ENCODE measurements at places on chromosomes 16 and 17.

DNA sequence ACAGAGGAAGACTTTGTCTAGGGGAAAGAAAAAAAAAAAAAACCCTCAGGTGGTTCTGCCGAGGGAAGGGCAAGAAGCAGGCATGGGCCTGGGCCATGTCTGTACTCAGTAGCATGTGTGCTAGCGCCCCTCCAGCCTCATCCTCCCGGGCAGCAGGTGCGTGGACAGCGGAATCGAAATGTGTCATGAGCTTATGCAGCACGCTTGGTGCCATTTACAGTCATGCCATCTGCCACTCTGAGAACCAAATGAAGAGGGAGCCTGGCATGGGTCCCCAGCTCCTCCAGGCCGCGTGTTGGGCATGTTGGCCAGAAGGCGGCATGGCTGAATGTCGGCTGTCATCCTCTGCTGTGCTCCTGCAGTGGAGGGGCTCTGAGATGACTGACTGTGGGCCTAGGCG, 31.4 kb downstream of the CRAMP1 start:
- no peak for DNase-seq

GRCh38 chr17:43983515-43984411, 20.7 kb upstream of the NAGS start:
- no peak for DNase-seq

DNA sequence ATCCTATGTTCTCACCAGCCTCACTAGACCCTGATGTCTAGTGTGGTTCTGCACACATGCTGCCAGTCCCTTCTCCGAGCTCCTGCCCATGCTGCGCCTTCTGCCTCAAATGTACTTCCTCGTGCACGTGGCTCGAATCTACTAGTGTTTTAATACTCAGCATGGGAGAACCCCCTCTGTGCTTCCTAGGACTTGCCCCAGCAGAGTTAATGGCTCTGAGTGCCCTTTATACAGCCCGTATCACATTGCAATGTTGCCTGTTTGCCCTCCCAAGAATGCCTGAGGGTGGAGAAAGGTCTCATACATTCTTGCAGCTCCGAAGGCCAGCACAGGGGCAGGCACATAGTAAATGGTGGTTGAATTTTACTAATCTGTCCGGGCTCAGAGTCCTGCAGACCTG, 190.8 kb upstream of the NLRP1 start:
- DNase-seq: no peak

DNA sequence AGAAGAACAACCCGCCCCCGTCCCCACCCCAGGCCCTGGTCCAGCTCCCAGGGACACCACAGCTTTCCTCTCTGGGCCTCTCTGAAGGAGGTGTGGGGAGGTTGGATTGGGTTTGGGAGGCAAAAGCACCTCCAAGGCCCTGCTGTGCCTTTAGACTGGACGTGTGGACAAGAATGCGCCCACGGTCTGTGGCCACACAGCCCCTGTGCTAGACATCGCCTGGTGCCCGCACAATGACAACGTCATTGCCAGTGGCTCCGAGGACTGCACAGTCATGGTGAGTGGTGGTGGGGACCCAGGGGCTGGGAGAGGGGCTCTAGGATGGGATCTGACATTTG, 3.0 kb downstream of the CORO1A start:
- DNase-seq: no peak

GRCh38 chr16:4763791-4764190, 3.2 kb downstream of the ZNF500 start:
- no peak for DNase-seq

GRCh38 chr16:13767215-13767614, 152.7 kb upstream of the ERCC4 start:
- DNase-seq: no peak

GRCh38 chr17:1643999-1644492, 1.5 kb downstream of the SCARF1 start:
- DNase-seq: no peak

DNA sequence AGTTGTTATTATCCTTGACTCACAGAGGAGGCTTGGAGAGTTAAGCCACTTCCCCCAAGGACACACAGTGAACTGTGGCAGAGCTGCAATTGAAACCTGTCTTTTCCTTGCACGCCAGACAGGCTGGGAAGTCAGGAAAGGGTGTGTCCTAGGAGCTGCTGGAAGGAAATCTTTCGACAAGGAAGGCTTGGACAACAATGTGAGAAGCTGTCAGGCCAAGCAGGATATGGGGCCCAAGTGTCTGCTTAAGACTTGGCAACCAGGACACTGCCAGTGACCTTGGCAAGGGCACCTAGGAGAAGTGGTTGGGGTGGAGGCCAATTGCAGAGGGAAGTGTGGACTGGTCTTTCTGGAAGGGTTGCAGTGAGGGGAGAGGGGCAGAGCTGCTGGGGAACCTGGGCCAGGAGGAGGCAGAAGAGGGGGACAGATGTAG, 2.1 kb upstream of the CAMKK1 start:
- DNase-seq: no peak

DNA sequence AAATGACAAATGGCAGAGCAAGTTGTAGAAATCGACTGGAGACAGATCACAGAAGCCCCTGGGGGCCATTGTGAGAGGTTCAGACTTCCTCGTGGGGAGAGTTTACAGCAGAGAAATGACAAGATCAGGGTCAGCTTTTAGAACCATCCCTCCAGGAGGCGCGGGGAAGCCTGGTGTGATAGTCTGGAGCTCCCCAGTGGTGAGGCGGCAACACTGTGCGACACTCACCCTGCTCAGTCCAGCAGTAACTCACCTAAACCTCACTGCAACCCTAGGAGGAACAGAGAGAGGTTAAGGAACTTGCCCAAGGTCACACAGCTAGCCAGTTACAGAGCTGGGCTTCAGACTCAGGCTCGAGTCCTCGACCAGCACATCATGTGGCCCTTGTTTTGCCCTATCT, 123.4 kb upstream of the IRX3 start:
- DNase-seq: no peak

DNA sequence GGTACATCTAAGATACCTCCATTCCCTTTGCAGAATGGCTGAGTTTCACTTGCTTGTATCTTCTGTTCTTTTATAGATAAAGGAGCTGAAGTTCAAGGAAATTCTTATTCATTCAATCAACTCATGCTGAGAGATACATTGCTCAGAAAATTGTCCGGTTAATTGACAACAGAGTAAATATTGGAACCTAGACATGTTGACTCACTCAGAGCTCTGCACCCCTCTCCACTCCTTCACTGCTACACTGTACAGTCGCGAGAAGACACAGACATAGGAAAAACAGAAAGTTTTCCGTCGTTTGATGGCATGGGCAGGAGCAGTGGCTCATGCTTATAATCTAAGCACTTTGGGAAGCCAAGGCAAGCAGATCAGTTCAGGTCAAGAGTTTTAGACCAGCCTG, 690.5 kb upstream of the SOX9 start:
- DNase-seq: no peak

DNA sequence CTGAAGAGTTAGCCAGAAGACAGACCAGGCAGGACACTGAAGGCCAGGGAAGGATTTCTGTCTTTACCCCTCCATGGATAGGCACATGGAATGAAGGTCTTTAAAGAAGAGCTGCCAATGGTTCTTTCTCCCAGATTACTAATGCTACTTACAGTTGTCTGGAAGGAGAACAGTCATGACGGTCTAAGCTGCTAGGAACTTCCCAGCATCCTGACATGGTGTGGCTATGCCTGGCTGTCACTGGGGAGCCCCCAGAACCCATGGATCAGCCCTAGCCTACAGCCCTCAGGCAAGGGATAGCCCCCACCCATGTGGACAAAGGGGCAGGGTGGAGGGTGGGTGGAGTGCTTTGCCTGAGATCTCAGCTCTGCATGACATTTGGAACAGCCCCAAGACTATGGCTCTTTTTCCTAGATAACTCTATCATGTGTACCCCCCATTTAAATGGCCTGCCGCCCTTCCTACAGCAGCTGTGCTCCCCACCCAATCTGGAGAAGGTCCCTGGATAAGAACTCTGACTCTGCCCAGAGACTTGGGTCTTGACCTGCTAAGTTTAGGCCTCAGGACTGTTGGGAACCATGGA, 9.2 kb upstream of the KAT7 start:
- DNase-seq: no peak

DNA sequence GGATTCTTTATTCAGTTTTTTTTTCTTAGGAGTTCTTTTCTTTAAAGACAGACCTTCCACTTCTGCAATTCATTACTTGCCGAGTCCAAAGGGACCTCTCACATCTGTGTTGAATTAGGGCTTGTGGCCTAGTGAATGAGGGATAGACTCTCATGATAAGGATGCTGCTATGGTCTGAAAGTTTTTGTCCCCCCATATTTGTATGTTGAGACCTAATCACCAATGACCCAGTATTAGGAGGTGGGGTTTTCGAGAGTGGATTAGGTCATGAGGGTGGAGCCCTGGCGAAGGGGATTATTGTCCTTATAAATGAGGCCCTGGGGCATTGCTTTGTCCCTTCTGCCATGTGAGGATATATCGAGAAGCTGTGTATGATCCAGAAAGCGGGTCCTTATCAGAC, 9.5 kb downstream of the KRT12 start:
- DNase-seq: no peak

DNA sequence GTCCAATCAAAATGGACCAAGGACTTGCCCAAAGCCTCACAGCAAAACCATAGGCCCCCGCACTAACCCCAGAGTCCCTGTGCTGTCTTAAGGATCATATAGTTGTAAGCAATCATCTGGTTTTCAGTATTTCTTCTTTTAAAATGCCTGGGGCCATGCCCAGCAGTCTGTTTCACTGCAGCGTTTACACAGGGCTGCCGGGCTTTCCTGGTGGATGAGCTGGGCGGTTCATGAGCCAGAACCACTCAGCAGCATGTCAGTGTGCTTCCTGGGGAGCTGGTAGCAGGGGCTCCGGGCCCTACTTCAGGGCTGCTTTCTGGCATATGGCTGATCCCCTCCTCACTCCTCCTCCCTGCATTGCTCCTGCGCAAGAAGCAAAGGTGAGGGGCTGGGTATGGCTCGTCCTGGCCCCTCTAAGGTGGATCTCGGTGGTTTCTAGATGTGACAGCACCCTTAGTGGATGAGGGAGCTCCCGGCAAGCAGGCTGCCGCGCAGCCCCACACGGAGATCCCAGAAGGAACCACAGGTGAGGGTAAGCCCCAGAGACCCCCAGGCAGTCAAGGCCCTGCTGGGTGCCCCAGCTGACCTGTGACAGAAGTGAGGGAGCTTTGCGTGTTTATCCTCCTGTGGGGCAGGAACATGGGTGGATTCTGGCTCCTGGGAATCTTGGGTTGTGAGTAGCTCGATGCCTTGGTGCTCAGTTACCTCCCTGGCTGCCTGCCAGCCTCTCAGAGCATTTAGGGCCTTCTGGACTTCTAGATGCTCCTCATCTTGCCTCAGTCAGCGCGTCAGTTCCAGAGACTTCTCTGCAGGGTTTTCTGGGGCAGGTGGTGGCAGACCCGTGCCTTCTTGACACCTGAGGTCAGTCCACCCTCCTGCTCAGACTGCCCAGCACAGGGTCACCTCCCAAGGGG, 24.8 kb upstream of the STH start:
- no peak for DNase-seq

Data from SIG-M5 (cell line).